ENCODE measurements at places on chromosomes 2 and 18.

DNA sequence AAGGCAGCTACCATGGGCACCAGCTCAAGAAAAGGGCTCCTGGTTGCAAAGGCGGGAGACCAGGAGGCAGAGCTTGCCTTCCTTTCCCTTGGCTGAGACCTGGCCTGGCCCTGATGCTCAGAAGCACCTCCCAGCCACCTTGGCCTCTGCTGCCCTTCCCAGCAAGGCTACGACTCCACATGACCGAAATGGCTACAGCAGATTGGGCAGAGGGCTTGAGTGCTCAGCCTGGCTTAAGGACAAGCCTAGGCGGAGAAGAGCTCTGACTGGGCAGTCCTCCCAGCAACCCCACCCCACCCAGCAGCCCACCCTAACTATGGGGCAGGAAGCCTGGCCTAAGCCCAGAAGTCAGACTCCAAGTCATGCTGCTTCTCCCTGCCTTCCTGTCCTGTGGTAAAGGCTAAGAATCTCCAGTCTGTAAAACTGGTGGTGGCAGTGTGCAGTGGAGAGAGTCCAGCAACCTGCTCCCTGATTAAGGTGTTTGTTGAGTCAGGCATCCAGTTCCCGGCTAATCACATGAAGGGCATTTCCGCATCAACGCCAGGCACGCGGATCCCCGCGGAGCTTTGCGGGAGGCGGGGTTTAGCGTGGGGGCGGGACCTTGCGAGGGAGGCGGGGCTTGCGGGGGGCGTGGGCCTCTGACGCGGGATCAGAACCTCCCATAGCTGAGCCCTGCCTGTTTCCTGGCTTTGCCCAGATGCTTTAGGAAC, 256.0 kb downstream of the BCL11A start:
- no peak for DNase-seq

DNA sequence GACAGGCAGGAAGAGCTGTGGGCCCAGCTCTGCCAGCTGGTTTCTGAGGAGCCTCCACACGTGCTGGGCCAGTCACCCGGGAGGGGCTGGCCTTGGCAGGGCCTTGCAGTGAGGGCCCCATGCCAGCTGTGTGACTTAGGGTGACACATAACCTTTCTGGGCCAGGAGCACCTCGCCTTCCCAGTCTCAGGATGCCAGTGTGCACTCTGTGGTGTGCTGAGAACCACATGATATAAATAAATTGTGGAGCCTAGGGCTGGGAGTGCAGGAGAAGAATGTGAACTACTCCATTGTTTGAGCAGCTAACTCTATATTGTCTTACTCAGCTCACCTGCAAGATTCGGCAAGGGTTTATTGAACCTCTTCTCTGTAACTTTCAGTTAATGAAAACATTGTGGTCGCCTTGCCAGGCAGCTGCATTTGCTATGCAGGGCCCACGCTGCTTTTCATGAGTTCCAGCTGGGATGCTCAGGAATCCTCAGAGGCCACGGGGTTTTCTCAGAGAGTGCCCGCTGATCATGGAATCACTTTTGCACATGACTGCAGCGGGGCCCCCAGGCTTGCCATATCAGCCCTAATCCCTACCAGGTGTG, 222.3 kb downstream of the SH3RF3 start:
- no peak for DNase-seq

DNA sequence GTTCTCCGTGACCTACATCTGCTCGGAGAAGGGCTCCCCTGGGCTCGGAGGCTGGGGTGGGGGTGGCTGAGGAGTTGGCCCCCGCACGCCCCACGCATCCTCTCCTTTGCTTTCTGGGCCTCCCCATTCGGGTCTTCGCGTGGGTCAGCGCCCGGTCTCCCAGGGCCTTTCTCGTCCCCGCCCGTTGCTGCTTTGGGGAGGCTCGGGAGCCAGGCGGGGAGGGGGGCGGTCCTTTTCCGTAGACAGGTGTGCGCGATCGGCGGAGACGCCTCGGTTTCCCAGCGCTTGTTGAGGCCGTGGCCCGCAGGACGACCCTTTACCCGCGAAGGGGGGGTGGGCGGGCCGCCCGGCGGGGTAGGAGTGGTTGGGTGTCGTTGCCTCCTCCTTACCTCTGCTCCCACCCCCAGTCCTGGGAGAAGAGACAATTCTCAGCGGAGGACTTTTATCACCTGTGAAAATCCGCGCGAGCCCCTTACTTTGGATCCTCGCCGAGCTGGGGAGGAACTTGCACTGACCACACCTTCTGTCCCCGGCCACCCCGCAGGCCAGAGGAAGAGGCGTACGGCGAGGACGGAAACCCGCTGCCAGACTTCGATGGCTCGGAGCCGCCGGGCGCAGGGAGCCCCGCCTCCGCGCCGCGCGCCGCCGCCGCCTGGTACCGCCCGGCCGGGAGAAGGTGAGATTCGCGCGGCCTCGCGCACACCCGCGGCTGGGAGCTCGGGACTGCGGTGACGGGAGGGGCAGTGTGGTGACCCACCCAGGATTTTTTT, 2.6 kb downstream of the ADCYAP1 start:
- DNase-seq: no peak

GRCh38 chr2:107721178-107721577, 105.5 kb upstream of the RGPD4 start:
- no peak for DNase-seq

GRCh38 chr2:215654148-215654819, 218.4 kb upstream of the FN1 start:
- no peak for DNase-seq

GRCh38 chr2:28637066-28638047, 114.3 kb upstream of the PPP1CB start:
- no peak for DNase-seq

DNA sequence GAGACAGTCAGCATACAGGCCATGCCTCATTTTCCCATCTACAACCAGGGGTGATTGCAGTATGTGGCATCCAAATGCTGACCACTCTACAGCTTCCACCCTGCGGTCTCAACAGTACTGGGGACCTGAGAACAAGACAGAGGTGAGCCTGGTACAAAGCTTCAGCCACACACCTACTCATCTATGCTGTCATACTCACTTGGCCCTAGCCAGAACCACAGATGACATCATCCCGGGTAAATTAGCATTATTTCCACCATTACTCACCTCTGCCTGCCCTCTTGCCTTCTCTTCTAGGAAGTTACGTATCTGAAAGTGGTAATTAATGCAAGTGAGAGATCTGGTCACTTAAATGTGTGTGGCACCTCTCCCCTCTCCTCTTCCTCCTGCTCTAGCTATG, 208.2 kb upstream of the ARL4C start:
- no peak for DNase-seq

DNA sequence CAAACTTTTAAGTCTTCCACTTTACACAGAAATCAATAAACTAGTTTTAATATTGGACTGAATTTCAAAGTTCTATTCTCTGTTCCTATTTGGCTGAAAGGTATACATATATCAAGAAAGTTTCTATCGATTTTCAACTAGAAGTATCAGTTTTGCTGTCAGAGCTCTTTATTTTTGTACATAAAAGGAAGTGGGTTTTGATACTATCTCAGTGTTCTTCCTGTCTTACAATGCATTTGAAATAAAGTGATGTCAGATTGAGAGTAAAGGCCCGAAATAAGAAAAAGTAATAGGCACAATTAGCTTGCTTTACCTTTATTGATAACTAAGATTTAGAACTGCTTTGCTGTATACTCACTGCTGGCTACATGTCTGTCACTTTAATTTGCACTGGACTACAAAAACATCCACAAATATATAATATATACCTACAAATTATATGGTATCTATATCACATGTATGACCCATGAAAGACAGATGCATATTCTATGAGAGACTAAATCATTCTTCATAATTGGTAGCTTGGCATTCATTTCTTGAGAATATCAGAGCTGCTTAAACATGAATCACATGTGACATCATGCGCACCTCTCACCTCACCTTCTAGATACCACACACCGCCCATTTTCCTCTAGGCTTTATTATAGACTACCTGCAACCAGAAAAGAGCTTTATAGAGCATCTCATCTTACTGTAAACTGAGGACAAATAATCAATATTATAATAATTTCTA, 83.6 kb downstream of the ASXL2 start:
- no peak for DNase-seq

GRCh38 chr18:51236225-51236624, 38.7 kb upstream of the MEX3C start:
- DNase-seq: no peak

GRCh38 chr2:102106133-102106556, 36.4 kb upstream of the IL1R1 start:
- no peak for DNase-seq
